Pancreas (tissue), 10 donors: ENCODE measurements at places on chromosomes 2 and 18. TPM values are rescaled to one million over a fixed set of nuclear protein-coding genes. Genes with fewer than 3 reads are reported as not detected.

WDR7 gene
- 11.2 TPM for total RNA-seq

ANKRD30BL gene
- not detected for total RNA-seq

KCNJ3 gene
- 0.93 TPM for total RNA-seq

GRCh38 chr2:189124175-189124574 is 55.4 kb downstream of the COL5A2 start:
- H3K27ac ChIP-seq, result no peak overlapping the region
- H3K27me3 ChIP-seq, result no peaks in the 10 kb centered on the region
- DNase-seq, result no peak
- H3K4me1 ChIP-seq, result no peaks in the 10 kb centered on the region

GRCh38 chr2:68845043-68845442 is 26.2 kb downstream of the BMP10 start:
- DNase-seq, result no peak
- no peak overlapping the region for H3K4me3 ChIP-seq
- no peak overlapping the region for H3K27ac ChIP-seq
- H3K36me3 ChIP-seq, result no peaks in the 10 kb centered on the region
- H3K4me1 ChIP-seq, result no peaks in the 10 kb centered on the region
